ENCODE measurements at places on chromosomes 7 and 10.

DNA sequence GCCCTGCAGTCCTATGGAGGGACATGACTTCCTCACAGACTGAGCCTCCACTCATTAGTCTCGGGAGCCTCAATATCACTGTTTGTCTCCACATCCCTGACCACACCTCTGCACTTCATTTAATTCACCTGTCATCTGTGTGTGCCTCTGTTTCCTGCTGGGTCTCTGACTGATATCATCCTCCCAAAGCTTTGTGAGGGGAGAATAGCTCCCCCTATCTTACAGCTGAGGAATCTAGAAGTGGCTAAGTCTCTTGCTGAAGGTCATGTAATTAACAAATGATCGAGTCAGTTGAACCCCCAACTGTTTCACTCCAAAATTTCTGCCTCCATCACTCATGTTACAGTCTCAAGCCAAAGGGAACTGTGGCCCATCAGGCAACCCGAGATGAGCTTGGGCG, 5.5 kb upstream of the CPXM2 start:
- DNase-seq: no peak

- no peak for DNase-seq
Observed at GRCh38 chr7:43104874-43105520, 7.5 kb upstream of the HECW1 start.

DNA sequence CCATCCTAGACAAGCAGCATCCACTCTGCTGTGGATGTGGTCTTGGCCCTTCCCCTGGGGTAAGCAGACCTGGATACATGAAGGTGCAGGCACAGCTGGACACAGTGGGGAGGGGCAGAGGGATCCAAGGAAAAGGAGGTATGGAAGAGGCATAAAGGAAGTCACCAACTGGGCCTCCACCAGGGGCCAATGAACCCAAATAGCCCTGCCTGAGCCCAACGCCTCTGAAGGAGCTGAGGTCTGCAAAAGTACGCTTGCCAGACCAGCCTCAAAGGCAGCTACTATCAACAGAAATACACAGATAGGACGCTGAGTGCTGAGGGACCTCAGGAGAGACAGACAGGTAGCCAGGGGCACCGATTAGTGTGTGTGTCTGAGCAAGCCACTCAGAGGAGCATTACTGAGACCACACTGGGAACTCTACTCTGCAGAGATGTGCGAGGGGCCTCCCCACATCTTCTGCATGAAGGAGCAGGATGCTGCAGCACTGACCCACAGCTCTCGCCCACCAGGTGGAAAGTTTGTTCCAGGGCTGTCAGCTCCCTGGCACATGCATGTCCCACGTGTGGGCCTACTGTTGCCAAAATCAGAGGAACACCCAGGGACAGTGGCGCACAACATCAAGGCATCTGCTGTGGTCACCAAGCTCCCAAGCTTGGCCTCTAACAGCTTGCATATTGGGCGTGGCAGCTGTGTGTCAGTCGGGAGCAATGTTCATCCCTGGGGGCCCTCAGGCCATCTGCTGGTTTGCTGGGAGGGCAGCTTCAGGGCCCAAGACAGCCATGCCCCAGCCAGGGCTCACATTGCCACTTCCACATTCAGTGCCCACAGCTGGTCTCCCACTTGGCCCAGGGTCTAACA, 40.0 kb downstream of the MKI67 start:
- DNase-seq: no peak

GRCh38 chr7:38169847-38170246, 8.2 kb upstream of the STARD3NL start:
- DNase-seq: no peak
